NCI-H510A (cell line): ENCODE measurements at places on chromosomes 1 and 21.

GRCh38 chr1:234710936-234711724 is 101.2 kb upstream of the IRF2BP2 start:
- DNase-seq: no peak

- DNase-seq: no peak
These were observed 46.1 kb downstream of the ST3GAL3 start for GRCh38 chr1:43753422-43753821.

DNA sequence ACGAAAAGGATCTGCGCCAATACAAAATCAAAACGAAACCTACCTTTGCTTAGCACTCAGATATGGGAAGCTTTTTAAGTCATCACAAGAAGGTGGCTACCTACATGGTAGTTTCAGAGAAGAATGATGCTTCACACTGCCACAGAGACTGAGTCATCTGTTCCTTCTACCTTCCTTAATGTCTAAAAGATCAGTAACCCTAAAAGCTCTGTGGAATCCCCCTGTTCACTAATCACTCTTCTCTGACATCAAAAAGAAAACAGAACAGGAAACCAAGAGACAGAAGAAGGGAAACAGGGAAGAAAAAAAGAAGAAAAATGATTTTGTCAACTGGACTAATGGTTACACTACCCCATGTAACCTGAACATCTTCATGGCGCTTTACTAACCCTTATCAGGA is 177.2 kb downstream of the SMYD3 start:
- no peak for DNase-seq

GRCh38 chr1:171110621-171111326 is 20.1 kb downstream of the FMO3 start:
- no peak for DNase-seq

- DNase-seq: no peak
These were observed 46.9 kb upstream of the POFUT2 start for GRCh38 chr21:45334591-45335081.

- no peak for DNase-seq
These were observed 161.3 kb downstream of the ROR1 start for GRCh38 chr1:63935143-63935542.

GRCh38 chr21:44445145-44445812 is 10.0 kb upstream of the LRRC3 start:
- no peak for DNase-seq

DNA sequence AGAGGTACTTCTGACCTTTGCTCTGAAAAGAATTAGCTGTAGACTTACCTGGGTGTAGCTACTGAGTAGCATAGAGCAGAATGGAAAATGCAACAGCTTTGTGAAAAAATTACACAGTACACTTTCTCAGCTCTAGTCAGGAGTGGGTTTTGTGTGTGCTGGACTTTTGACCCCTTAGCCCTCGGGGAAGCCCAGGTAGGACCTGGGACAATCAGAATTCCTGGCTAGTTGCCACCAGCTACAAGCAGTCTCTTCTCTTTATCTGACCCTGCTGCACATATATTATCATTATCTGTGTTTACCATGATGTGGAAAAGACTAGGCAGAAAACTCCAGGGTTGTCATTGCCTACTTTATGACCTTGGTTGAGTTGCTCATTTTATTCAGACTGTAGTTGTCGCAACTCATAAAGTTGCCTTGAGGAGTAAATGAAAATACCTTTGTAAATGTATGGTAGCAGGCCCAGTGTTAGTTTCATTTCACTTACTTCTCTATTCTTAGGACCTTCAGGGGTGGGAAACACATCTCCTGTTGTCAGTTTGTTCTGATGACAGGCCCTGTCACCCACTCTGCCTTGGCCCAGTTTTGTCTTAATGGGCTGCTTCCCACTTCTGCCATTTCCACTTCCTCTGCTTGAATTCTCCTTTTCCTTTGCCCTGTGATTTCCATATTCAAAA is 5.4 kb downstream of the NEK7 start:
- DNase-seq: no peak

GRCh38 chr1:29452463-29453230 is 216.3 kb downstream of the PTPRU start:
- no peak for DNase-seq

GRCh38 chr1:240462766-240463395 is 149.1 kb downstream of the GREM2 start:
- DNase-seq: no peak

DNA sequence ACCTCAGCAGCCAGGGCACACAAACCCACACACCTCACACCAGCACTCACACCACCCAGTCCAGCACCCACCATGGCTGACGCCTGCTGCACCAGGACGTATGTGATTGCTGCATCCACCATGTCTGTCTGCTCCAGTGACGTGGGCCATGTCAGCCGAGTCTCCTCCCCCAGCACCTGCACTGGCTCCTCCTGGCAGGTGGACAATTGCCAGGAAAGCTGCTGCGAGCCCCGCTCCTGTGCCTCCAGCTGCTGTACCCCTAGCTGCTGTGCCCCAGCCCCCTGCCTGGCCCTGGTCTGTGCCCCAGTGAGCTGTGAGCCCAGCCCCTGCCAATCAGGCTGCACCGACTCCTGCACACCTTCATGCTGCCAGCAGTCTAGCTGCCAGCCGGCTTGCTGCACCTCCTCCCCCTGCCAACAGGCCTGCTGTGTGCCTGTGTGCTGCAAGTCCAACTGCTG is at the start of gene KRTAP10-8:
Gene KRTAP10-8, plus strand, starts transcription at position 51 of the 458 bp plus-strand sequence. Its CDS starts 22 bp downstream, at position 73.
- no peak for DNase-seq

GRCh38 chr1:79042539-79042938 is 36.0 kb upstream of the ADGRL4 start:
- no peak for DNase-seq

- no peak for DNase-seq
These were observed 770 bp downstream of the NTNG1 start for GRCh38 chr1:107141491-107142126.

DNA sequence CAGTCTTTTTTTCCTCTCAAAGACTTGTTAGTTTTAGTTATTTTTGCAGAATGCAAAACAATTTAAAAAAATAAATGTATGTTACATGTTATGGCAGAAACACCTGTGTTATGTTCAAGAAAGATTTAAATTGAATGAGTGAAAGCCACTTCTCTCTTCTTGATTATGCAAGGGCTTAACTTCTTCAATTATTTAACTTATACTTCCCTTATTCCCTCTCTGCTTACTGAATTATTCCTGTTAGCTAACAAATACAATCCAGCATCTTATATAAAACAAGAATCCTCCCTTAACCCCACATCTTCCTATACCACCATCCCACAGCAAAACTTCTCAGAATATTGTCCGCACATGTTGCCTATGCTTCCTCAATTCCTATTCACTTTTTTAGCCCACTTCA is 10.7 kb upstream of the FCER1A start:
- no peak for DNase-seq

DNA sequence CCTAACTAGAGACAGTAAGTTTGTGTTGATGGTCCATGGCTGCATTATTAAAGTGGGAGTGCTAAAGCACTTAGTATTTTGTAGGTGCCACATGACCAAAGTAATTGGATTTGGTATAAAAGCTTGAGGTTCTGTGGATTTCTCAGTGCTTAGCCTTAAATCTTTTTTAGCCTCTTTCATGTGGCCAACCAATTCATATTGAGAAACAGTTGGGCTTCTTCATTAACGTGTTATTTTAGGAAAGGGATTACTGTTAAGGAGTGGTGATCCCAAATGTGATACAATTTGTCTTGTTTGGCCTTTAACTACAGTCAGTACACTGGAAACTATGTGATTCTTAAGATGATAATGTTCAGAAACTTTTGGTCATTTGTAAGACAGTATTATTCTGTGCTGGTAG is 25.5 kb downstream of the MAN1A2 start:
- DNase-seq: no peak

GRCh38 chr1:200409203-200409760 is 554 bp downstream of the ZNF281 start:
- DNase-seq: no peak

DNA sequence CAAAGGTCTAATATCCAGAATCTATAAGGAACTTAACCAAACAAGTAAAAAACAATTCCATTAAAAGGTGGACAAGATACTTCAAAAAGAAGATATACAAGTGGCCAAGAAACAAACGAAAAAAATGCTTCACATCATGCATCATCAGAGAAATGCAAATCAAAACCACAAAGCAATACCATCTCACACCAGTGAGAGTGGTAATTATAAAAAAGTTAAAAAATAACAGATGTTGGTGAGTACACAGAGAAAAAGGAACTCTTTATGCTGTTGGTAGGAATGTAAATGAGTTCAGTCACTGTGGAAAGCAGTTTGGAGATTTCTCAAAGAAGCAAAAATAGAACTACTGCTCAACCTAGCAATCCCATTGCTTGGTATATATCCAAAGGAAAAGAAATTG is 218.6 kb downstream of the SLC44A5 start:
- no peak for DNase-seq

DNA sequence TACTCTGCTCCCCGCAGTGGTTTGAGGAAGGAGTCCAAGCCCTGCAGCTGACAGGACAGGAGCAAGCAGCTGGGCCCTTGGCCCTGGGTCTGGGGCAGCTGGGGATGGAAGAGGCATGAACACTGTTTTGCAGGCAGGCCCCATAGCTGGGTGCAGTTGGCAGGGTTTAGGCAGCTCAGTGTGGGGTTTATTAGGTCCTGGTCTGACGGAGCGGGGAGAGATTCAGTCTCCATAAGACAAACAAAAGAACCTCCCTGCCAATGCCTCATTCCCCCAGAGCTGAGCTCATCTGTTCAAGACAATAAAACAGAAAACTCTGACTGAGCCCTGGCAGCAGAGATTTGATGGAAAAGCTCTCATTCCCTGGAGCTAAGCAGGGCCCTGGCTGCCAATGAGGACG is 37.3 kb downstream of the OLFML2B start:
- DNase-seq: no peak

- no peak for DNase-seq
These were observed 55.8 kb downstream of the YARS1 start for GRCh38 chr1:32761253-32761877.

- no peak for DNase-seq
These were observed 23.1 kb upstream of the PKP1 start for GRCh38 chr1:201260236-201260590.

- DNase-seq: no peak
These were observed 836.1 kb upstream of the ADAMTS5 start for GRCh38 chr21:27802816-27803475.

DNA sequence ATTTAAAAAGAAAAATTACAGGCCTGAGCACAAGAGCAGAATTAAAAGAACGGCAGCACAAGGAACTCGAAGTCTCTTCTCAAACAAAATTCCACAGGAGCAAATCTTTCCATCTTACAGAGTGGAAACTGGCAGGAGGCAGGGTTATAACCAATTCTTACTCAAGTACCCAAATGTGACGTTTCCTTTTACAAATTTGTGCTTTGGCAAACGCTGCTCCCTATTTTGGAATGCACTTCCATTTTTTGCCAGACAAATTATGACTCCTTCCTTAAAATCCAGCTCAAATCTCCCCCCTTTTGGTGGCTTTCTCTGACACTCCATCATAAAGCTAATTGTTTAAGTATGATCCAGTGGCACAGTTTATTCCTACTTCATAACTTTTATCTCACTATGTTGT is 7.8 kb downstream of the ERI3 start:
- DNase-seq: no peak

- DNase-seq: no peak
These were observed 41.7 kb downstream of the SLC30A1 start for GRCh38 chr1:211537253-211537652.

GRCh38 chr1:176559474-176559873 is 96.5 kb downstream of the PAPPA2 start:
- no peak for DNase-seq

DNA sequence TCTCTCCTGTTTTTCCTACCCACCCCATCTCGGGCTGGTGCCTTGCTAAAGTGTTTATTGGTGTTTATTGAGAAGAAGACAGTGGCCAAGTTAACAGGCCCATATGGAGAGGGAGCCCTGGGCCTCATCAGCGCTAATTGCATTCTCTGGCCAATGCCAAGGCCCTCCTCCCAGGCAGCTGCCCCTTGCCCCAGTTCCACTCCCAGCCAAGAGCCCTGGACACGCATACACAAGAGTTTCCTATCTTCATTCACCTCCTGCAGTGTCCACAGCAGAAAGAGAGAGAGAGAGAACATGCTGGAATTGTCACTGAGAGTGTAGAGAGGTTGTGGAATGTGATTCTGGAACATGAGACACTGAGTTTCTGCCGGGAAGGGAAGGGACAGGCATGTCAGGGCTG is 25.4 kb upstream of the VWA5B1 start:
- DNase-seq: no peak

DNA sequence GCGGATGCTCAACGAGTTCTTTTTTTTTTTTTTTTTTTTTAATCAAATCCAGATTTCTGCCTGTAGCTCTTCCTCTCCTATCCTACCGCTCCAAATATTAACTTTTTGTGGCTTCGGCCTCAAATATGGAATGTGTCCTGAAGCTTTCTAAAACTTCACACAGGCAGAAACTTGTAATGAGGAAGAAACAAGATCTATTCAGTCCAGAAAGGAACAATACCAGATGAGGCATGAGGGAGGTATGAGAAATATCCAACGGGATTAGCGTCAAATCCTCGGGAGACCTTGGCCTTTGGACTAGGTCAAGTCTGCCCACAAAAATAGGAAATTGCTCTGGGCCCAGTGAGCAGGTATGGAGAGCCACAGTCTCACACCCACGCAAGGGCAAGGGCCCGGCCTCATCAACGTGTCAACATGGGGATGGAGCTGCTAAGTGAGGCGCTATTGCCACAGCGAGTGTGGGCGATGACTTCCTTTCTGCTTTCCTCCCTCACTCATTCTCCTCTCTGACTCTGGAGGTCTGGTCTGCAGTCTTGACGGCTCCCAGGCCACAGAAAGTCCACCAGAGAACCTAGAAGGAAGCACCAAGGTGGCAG is 66.6 kb downstream of the BCAR3 start:
- DNase-seq: no peak

GRCh38 chr21:31255896-31256295 is 88.2 kb downstream of the TIAM1 start:
- no peak for DNase-seq

- no peak for DNase-seq
These were observed 348.6 kb downstream of the USP25 start for GRCh38 chr21:16078382-16078781.

- DNase-seq: no peak
These were observed 23.3 kb upstream of the MOV10 start for GRCh38 chr1:112651205-112651604.

GRCh38 chr21:39332175-39332574 is 16.7 kb downstream of the HMGN1 start:
- DNase-seq: no peak

DNA sequence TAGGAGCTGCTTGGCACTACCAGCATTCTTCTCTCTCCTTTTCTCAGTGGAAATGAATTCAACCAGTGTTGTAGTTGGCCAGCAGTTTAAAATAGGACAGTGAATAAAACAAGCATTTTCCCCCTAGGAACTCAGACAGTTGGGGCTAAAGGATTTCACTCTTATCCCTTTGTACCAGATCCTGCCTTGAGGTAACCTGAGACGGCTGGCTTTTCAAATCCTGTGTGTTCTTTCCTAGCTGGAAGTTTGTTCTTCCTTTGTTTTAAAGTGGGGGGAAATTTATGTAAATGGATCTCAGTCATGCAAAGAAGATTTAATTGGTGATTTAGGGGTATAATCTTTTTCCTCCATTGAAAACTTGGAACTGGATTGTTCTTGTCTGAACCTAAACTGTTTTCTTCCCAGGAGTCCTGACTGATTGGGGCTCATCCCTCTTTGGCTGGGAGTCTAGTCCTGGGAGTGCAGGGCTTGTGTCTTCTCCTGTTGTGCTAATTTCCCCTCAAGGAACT is 23.3 kb downstream of the ZP4 start:
- no peak for DNase-seq
